ENCODE measurements at places on chromosomes 7 and 10.
A peak's percentile ranks its signal among the peaks of the same experiment; 100 is the strongest.

GRCh38 chr10:92790440-92790839, 57.9 kb upstream of the EXOC6 start:
- no peak for DNase-seq

GRCh38 chr7:21980926-21981500, 35.3 kb upstream of the CDCA7L start:
- no peak for DNase-seq

GRCh38 chr10:60348982-60349381, 40.7 kb downstream of the ANK3 start:
- DNase-seq: peak; percentile 36

DNA sequence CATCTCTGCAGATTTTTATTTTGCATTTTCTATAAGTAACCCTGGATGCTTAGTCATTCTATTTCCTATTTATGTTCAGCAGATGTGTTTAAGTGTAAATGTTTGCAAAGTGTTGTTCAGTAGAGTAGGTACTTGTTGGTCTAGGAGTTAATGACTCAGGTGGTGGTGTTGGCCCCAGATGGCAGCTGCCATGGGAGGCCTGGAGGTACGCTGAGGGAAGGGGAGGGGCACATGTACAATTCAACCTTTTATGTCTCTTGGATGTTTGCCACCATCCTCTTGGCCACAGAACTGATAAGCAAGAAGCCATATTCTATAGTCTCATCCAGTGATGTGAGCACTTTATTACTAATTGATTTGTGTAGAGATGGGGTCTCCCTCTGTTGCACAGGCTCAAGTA, 68.1 kb upstream of the SLC39A12 start:
- DNase-seq: no peak
